Activated CD4-positive, alpha-beta T cell treated with anti-CD3 and anti-CD28 coated beads, Interleukin-2, Interleukin-6, amounts not matched to agents 100 ng/mL and 50 ng/mL, durations not matched to agents 16 hours and 8 hours (primary cell): ENCODE measurements at places on chromosomes 2 and 18.
A peak's percentile ranks its signal among the peaks of the same experiment; 100 is the strongest.

- DNase-seq, result peak; percentile 61
Measured at GRCh38 chr2:46239175-46239846, 57.9 kb upstream of the EPAS1 start.

DNA sequence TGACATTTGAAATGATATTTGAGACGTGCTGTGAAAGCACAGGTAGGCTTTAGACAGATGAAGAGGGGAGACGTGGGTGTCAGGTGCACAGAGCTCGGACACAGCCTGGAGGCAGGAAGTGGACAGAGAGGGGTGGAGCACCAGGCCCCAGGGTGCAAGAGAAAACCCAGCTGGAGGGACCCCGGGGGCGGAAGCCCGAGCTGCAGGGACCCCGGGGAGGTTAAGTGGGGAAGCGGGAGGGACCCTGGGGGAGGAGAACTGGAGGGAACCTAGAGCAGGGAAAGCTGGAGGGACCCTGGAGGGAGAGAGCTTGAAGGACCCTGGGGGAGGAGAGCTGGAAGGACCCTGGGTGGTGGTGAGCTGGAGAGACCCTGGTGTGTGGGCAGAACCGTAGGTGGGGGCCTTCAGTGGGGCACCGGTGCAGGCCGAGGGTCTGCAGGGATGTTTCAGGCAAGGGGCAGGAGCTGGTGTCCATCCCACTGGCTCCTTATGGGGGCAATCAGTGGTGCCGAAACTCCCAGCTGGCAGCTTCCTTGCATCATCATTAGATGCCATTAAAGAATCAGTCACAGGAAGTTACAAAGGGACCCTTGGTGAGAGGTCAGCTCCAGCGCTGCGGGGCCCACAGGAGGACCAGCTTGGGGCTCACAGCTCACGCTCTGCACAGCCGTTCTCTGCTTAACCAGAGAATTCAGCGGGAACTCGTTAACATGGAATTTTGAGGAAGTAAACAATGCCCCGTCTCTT, 246.6 kb downstream of the EIPR1 start:
- no peak for DNase-seq

- DNase-seq, result no peak
Measured at GRCh38 chr2:61722318-61722717, 131.5 kb downstream of the FAM161A start.

DNA sequence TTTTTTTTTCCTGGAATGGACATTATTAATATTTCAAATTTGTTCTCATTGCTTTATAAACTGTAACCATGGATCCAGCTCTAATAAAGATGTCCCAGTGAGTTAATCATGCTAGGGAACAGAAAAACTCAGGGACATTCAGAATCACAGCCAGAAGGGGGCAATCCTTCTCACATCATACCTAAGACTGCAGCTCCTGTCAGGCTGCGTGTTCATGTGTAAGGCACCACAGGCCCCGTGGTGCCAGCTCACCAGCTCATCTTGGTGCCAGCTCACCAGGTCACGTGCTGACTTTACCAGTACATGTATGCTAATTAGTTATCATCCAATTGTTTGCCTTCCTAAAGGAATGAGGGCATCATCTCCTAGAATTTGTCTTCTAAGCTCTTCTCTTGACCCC, 84.7 kb upstream of the NEDD4L start:
- peak; percentile 2 for DNase-seq

DNA sequence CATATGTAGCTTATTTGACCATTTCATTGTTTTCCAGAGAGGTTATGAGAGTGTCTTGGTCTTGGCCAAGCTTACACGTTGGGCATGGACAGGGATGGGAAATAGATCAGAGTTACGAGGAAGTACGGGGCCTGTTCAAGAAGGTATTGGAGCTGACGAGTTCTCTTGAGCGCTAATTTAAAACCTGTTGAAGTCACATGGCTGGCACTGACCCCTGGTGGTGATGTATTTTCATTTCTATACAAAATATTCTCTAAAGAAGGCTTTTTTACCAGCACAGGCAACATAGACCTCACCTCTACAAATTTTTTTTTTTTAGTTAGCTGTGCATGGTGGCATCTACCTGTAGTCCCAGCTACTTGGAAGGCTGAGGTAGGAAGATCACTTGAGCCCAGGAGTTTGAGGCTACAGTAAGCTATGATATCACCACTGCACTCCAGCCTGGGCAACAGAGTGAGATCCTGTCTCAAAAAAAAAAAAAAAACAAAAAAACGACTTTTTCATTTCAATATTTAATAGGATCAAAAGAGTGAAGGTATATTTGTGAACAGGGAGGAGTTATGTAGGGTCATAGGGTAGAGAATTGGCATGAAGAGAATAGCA, 19.6 kb downstream of the UGP2 start:
- DNase-seq, result peak; percentile 50

DNA sequence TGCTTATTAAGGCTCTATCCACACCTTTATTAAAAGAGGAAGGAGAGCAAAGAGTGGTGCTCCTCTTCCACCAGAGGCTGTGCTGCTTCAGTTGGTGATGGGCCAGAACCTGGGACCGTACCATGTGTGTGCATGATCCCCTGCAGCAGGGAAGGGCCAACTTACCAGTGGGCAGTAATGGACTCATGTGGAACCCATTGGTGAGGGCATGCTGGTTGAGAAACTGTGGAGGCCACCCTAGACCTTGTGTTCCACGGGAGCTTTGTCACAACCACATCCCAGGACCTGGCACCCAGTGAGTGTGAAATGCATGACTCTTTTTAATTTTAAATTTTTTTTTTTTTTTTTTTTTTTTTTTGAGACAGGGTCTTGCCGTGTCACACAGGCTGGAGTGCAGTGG, 5.4 kb downstream of the UBE2F start:
- no peak for DNase-seq

DNA sequence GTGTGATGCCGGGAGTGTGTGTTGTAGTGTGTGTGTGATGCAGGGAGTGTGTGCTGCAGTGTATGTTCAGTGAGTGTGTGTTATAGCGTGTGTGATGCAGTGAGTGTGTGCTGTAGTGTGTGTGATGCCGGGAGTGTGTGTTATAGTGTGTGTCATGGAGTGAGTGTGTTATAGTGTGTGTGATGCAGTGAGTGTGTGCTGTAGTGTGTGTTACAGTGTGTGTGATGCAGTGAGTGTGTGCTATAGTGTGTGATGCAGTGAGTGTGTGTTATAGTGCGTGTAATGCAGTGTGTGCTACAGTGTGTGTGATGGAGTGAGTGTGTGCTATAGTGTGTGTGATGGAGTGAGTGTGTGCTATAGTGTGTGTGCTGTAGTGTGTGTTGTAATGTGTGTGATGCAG, 182.1 kb upstream of the SOX11 start:
- DNase-seq, result no peak

- DNase-seq, result no peak
Measured at GRCh38 chr2:128805237-128805636, 486.6 kb upstream of the HS6ST1 start.

- no peak for DNase-seq
Measured at GRCh38 chr2:139492131-139492680, 712.0 kb upstream of the NXPH2 start.

DNA sequence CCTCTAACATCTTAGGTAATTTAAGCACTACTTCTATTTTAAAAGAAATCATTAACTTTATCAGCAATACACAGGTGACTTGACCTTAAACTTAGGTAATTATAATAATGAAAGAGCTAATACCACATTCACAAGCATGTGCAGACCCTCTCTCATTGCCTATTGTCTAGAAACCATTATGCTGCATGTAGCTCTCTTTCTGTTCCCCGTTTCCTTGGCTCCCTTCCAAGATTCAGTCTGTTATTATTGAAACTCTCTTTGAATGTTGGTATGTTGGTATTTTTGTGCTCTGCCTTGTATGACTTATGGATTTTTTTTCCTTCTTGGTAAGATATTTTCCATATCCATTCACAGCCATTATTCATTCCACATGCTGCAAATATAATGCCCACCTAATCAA, 201.2 kb downstream of the CDCA7 start:
- no peak for DNase-seq

GRCh38 chr2:109727929-109728447, 66.1 kb upstream of the RGPD5 start:
- DNase-seq, result no peak

GRCh38 chr2:48332286-48332685, 197.7 kb upstream of the STON1 start:
- no peak for DNase-seq

- DNase-seq, result peak; percentile 45
Measured at GRCh38 chr2:8202132-8202531, 479.7 kb upstream of the ID2 start.

GRCh38 chr18:26208977-26209376, 17.3 kb upstream of the TAF4B start:
- DNase-seq, result no peak

- no peak for DNase-seq
Measured at GRCh38 chr2:171792886-171793580, 101.0 kb downstream of the SLC25A12 start.

GRCh38 chr2:127535422-127535901, at the start of gene MYO7B:
TSS of gene MYO7B (plus strand) at chr2:127535683. CDS start at chr2:127559723, 24,040 bp downstream.
- no peak for DNase-seq

- no peak for DNase-seq
Measured at GRCh38 chr2:150470435-150470834, 17.0 kb downstream of the RND3 start.

GRCh38 chr2:219722276-219722879, 94.9 kb downstream of the SLC4A3 start:
- no peak for DNase-seq

- DNase-seq, result no peak
Measured at GRCh38 chr2:237016121-237016915, 69.4 kb upstream of the COPS8 start.

DNA sequence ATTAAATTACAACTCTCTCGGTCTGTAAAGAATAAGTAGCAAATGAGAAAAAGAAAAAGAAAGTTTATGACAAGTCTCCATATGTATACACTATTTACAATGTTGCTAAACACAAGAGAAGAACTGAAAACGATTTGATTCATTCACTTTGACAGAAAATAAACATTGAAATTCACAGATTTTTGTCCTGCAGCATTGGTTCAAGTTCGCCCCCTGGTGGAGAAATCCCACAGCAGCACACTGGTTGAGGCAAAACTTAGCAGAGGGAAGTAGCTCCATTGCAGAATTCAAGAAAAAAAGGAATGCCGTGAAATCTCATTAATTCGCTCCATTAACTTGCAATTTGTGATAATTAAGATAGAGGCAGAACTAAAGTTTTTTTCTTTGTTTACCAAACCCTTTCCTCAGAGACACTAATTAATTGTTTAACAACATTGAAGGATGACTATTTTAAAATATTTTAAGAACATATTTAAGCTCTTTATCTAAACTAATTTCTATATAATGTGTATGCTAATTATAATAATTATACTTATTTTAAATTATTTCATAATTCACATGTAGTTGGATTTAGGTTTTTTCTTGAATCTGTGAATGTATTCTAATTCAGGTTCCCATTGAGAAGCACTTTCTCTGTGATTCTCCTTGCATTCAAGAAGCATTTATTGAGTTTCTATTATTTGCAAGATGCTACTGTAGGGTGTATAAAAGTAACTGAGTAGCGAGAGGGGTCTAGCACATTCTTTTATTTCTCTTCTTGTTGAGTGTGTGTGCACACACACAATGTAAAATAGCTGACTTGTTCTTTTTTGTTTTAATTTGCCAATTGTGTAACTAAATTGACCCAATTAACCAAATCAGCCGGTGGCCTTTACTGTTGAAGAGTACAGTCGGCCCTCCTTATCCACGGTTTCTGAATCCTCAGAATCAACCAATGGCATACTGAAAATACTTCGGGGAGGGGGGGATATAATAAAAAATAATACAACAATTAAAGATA, 74.1 kb downstream of the COL4A3 start:
- DNase-seq, result peak; percentile 69

DNA sequence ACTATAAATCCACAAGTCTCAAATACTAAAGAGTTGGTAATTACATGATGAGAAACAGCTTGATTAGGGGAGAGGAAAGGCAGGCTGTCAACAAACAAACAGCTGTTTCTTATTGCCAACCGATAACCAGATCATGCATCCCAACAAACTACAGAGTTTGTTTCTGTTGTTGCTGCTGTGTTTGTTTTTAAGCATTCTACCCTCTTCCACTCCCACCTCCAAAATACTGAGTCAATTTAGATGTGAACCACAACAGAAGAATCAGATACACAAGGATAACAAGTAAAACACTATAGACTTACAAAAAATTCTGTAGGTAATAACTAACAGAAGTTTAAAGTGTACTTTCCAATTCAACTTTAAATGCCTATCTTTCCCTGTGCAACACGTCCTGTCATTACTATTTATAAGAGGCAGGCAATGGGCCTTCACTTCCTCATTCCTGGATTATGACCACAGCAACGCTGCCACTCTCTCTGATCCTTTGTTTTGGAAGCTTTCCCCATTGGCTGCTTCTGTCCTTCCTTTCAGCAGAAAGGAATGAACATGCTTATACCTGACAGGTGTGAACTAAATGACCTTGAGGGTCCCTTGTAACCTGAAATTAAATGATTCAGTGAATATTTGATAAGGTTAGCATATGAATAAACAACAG, 152.0 kb downstream of the SRBD1 start:
- no peak for DNase-seq

- DNase-seq, result no peak
Measured at GRCh38 chr2:107621186-107622165, 205.2 kb upstream of the RGPD4 start.

- no peak for DNase-seq
Measured at GRCh38 chr2:224954980-224955379, 87.3 kb downstream of the DOCK10 start.

GRCh38 chr2:18402-19271, 27.7 kb downstream of the FAM110C start:
- DNase-seq, result no peak

DNA sequence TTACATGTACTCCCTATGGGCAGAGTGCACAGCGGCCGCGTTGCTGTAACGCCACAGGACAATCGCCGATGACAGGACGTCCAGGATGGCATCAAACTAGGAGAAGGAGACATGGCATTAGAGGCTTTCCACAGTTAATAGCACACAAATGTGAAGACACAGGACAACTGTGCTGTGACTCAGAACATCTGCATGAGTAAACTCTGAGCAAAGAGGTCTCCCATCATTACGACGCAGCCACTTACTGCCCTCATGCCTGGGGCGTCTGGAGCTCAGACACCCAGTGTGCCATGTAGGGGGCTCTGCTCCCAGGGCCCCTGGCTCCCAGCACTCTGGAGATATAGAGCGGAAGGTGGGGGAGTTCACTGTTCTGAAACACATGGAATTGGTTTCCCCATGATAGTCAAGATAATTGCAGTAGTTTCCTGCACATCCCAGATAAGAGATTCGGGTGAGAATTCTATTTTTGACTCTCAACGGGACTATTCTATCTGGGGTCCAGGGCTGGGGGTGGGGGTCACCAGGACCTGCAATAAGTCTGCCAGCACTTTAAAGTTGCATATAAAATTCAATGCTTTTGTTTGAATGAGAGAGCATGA, 168.1 kb downstream of the TMEM163 start:
- DNase-seq, result no peak
